NCI-H1436 treated with DMSO at 0.1 percent for 48 hours (cell line): ENCODE measurements at places on chromosomes 4 and X.

DNA sequence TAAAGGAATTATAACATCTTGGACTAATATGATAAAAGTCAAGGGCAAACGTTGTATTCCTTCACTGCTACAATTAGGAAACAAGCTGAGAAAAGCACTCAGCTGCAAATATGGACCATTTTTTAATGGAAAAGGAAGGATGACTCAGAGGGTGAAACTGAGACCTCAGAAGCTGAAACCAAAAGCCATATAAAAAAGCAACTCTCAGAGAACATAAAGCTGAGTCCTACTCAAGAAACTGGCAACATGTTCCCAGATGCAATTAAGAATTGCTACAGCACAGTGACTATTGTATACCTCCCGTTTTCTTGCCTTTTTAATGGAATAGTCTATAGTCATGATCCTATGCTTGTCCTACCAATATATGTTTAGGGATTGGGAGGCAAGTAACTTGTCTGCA is 1106.4 kb upstream of the INTU start:
- no peak for DNase-seq

- DNase-seq, result no peak
Measured at GRCh38 chrX:150615356-150615755, 46.9 kb downstream of the MTM1 start.

GRCh38 chr4:94722748-94723147 is 35.0 kb upstream of the BMPR1B start:
- no peak for DNase-seq

- no peak for DNase-seq
Measured at GRCh38 chr4:10080589-10081217, 35.9 kb downstream of the WDR1 start.

DNA sequence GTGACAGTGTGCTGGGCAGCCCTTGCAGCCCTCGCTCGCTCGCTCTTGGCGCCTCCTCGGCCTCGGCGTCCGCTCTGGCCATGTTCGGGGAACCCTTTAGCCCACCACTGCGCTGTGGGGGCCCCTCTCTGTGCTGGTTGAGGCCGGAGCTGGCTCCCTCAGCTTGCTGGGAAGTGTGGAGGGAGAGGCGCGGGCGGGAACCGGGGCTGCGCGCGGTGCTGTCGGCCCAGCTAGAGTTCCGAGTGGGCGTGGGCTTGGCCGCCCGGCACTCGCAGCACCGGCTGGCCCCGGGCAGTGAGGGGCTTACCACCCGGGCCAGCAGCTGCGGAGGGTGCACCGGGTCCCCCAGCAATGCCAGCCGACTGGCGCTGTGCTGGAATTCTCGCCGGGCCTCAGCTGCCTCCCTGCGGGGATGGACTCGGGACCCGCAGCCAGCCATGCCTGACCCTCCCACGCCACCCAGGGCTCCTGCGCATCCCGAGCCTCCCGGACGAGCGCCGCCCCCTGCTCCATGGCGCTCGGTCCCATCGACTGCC is 770.1 kb upstream of the GALNTL6 start:
- no peak for DNase-seq

DNA sequence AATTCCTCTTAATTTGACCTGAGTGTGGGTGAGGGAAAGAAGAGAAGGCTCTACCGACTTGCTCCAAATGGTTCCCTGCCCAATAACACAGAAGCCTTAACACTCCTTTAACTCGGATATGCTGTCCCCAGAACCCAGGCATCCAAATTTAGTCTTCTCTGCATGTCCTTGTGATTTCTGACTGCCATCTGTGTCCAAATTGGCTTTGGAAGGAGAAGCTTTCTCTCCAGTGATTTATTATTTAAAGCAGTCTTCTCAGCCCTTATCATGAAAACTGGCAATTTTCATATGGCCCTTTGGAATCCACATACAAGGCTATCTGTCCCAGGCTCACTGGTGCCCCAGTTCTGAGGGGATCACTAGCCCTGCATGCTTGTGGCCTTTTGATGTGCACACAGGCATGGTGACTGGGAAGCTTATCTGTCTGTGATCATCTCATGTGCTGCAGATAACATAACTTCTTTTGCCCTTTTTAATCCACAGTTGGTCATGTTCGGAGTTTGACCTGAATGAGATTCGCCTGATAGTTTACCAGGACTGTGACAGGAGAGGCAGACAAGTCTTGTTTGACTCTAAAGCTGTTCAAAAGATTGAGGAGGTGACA is 56.7 kb downstream of the FNIP2 start:
- DNase-seq, result no peak

DNA sequence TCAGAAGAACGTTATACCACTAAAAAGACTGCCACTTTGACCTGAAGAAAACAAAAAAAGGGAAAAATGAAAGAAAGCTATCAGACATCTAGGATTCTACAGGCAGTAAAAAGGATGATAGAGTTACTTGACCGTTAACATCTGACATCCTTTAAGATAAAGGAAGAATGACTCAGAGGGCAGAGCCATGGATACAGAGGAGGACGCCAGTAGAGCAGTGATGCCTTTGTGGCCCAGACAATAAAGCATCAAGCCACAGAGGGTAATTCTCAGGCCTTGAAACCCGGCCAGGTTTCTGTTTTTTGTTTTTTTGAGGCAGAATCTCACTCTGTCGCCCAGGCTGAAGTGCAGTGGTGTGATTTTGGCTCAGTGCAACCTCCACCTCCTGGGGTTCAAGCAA is 9.5 kb upstream of the BEX1 start:
- no peak for DNase-seq

GRCh38 chr4:6207602-6208001 is 7.3 kb upstream of the JAKMIP1 start:
- DNase-seq, result no peak

GRCh38 chr4:30719454-30720020 is 632 bp upstream of the PCDH7 start:
- DNase-seq, result no peak

DNA sequence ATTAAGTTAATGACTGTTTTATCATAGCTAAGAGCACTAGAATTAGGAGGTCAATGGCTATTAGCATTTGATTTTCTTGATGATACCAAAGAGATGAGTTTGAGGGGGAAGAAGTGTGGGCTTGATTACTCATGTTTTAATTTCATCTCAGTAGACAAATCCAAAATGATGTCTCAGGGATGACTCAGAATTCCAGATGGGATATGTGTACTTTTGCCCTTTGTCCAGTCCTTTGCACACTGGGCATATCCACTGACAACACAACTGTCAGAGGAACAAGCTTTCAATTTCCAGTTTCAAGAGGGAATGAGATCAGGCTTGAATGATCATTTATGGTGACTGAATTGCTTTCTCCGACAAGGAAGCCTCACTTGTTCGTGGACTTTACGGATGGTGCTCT is 325.3 kb upstream of the FTHL17 start:
- no peak for DNase-seq

DNA sequence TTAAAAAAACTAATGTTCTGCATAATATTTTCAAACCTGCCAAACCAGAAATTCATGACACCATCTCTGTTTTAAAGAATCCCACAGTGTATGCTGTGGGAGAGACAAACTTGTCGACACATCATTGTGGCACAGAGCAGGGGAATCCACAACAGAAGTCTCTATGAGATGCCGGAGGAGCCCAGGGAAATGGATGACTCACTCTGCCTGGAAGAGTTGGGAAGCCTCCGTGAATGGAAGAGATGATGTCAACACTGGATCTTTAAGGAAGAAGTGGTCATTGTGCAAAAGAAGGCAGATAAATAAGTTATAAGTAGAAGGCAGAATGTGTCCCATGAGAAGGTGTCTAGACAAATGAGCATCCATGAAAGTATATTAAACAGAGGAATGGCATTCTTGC is 595.1 kb downstream of the RAB28 start:
- DNase-seq, result no peak

DNA sequence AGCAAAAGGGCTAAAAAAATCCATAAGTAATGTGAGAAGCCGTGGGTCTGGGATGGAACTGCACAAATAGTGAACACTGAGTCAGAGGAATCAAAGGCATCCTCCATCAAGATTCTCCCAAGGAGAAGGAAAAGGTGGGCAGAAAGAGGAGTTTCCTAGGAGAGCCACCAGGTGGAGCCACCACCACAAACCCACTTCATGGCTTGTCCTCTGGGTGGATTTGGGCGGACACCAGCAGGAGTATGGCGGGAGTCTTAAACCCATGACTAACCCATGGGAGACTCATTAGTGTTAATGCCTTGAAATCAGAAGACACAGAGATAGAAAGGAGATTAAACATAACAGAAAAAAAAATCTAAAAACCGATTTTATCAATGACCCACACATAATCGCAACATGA is 147.7 kb downstream of the SH3KBP1 start:
- no peak for DNase-seq

DNA sequence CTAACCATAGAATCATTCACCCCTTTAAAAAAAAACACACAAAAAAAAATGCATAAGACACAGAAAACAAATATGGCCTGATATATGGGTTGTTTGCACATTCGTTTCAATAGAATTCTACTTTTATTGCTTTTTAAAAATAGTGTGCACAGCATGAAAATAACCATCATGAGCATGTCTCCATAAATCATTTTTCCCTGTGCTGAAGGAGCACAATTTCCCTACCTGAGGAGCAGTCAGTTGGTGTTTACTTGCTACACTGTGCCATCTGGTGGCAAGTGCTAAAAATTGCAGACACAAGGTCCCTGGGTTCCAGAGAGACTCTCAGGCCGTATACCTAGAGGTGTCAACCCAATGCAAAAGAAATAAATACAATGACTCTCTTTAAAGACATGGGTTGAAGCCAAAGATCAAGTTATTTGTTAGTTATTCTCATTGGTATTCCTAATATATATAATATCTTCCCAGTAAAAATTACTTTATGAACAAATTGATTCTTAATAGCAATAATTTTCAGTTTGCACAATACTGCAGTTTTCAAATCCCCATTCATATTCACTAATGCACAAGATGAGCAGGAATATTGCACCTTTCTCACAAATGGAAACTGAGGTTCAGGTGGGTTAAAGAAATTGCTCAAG is 551.4 kb downstream of the IQCM start:
- DNase-seq, result no peak

DNA sequence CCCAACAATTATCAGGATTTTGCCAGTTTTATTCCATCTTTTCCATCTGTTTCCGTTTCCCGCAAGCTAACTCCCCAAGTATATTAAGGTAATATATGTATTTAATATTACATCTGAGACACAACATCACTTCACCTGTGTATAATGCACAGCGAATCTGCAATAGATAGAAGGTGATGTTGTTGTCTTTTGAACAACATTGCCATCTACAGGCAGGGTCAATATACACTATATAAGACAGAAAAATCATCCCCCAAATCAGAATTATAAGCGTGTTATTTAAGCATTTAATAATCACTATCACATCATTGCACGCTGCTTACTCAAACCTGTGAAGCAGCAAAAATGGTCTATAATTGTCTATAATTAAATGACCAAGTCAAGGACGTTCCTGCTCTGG is 1115.5 kb downstream of the NLGN4X start:
- DNase-seq, result no peak

DNA sequence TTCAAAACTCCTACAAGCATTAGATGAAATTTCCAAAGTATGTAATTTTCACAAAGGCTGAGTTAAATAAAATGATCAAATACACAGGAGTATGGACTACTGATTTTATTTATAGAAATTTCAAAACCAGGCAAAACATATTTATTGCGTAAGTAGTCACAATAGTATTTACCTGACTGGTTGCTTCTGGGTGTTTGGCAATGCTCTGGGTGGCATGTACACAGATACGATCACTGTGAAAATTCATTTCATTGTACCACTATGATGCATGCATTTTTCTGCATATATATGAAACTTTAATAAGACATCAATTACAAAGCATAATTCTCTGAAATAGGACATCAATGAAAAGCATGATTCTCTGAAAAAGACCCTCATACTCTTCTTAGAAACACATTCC is 384.2 kb downstream of the TLL1 start:
- no peak for DNase-seq

DNA sequence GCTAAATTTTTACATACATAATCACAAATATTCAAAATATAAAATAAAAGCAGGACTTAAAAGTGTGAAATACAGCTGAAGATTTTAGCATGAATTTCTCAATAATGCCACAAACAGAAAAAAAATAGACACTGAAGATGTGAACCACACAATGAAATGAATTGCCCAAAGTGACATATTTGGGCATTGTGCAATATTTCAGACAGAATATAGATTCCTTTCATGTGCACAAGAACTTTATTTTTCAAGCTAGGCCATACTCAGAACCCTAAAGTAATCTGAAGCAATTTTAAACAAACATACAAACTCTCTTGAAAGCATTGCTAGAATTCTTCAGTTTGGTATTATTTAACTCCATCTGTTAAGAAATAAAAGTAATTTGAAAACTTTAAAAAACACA is 764.1 kb downstream of the STIM2 start:
- DNase-seq, result no peak

DNA sequence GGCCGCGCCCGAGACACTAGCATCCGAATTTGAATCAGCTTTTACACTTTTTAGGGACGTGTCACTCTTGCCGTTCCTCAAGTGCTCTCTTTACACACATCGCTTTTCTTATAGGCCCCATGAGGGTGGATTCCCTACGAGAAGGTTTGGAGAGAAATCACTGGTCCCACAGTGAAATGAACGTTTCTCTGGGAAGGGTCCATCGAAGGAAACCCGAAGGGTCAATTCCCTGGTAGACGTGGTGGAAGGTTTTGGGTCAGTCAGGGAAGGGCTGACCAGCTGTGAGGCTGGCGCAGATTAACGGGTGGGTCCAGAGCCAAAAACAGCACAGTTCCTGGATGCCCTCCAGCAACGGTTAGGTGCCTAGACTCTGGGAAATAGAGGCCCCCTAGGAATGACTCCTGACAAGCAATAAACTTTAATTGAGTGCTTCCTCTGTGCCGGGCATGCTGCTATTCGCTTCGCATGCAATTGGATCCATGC is 35.9 kb downstream of the ETDC start:
- no peak for DNase-seq

GRCh38 chrX:71181910-71182799 is 37.5 kb downstream of the NLGN3 start:
- DNase-seq, result peak; percentile 99

GRCh38 chr4:182564724-182565369 is 321.6 kb downstream of the TENM3 start:
- DNase-seq, result no peak

DNA sequence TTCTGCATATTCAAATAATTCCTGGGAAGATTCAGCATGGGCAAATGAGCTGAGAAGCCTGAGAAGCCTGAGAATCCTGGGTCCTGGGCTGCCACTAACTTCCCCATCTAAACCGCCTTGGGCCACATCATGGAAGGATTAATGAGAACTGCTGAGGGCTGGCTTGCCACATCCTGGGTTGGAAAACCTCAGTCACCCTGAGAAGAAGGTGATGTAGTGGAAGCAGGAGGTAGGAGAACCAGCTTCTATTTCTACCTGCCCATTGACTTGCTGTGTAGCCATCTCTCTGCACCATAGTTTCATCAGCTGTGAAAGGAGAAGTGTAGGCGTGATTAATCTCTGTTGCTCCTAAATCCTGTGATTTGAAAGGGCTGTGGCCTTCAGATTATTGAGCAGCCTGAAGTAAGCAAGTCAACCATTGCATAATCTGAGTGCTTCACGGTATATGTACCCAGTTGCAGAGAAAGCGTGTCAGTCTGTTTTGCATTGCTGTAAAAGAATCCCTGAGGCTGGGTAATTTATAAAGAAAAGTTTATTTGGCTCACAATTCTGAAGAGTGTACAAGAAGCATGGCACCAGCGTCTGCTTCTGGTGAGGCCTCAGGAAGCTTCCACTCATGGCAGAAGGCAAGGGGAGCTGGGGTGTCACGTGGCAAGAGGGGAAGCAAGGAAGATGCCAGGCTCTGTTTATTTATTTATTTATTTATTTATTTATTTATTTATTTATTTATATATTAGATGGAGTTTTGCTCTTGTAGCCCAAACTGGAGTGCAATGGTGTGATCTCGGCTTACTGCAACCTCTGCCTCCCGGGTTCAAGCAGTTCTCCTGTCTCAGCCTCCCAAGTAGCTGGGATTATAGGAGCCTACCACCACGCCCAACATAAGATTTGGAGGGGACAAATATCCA is 140.9 kb upstream of the ATP6AP2 start:
- DNase-seq, result no peak
